K562 (cell line): ENCODE measurements at places on chromosomes 7 and 10. TPM values are rescaled to one million over a fixed set of nuclear protein-coding genes. Genes with fewer than 3 reads are reported as not detected.

DNA sequence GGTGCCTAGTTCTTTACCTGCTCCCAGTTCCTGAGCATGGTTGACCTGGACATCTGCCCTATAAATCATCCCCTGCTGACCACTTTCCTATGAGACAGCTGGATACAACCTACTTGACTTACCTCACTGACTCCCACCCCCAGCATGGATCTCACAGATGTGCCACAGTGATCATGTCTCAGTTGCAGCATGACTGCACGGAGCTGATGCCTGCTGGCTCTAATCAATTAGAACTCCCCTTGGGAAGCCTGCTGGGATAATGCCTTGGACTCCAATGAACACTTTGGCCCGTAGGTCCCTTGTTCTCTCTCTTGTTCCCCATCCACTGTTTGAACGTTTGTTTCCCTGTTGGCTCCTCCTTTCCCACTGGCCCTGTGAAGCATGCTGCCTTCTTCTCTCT lies 271.2 kb upstream of the IGFBP3 start:
- no peaks in the 10 kb centered on the region for H3K36me3 ChIP-seq
- DNase-seq: no peak
- H3K4me3 ChIP-seq: no peak overlapping the region
- H3K27me3 ChIP-seq: no peaks in the 10 kb centered on the region
- H3K27ac ChIP-seq: no peak overlapping the region

DNA sequence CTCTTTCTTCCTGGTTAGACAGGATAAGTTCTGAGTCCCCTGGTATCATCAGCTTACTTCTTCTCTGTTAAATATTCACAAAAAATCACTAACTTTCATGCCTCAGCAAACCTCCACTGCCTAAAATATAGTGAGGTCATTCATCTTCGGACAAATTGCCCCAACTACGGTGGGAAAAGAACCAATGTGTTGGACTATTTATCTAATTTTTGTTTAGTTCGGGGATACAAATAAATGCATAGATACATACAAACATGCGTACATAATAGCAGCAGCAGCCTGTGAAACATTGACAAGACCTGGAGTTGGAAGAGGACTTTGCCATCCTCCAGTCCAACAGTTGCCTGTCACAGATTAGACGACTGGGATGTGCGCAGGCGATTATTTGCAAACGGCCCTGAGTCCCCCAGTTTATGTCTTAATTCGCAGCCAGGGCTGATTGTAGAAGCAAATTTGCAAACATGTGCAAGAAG lies 51.5 kb downstream of the EGFR start:
- no peak overlapping the region for H3K4me3 ChIP-seq
- peaks cover 5% of the 10 kb centered on the region; the same call in 2 of the 3 replicates for H3K27me3 ChIP-seq
- H3K27ac ChIP-seq: no peak overlapping the region

- peaks cover 98% of the 10 kb centered on the region for H3K36me3 ChIP-seq
- no peaks in the 10 kb centered on the region for H3K4me1 ChIP-seq
- no peaks in the 10 kb centered on the region for H3K27me3 ChIP-seq
- no peak overlapping the region for H3K4me3 ChIP-seq
These were observed 13.5 kb downstream of the GUSB start for GRCh38 chr7:65968256-65969185.

GRCh38 chr10:108052981-108053380 lies 888.5 kb upstream of the SORCS1 start:
- no peak for DNase-seq
- no peaks in the 10 kb centered on the region for H3K27me3 ChIP-seq
- H3K4me3 ChIP-seq: no peak overlapping the region
- no peaks in the 10 kb centered on the region for H3K36me3 ChIP-seq
- H3K4me1 ChIP-seq: no peaks in the 10 kb centered on the region

DNA sequence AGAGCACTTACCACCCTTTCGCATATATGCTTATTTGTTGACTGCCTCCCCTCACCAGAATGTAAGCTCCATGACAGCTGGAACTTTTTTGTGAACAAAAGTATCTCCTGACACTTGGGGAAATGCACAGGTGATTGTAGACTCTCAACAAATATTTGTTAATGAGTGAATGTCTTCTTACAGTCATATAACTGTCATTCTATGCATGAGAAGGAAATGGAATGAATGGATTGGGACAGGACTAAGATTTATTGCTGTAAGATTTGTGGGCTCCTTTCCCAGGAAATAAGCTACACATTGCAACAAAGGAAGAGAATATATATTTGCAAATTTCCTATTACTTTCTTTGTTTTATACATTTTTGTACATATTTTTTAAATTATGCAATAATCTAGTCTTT lies 48.5 kb downstream of the FEZF1 start:
- H3K27ac ChIP-seq: no peak overlapping the region
- no peaks in the 10 kb centered on the region for H3K27me3 ChIP-seq
- H3K36me3 ChIP-seq: no peaks in the 10 kb centered on the region
- DNase-seq: no peak
- H3K4me3 ChIP-seq: no peak overlapping the region
- no peaks in the 10 kb centered on the region for H3K4me1 ChIP-seq

DNA sequence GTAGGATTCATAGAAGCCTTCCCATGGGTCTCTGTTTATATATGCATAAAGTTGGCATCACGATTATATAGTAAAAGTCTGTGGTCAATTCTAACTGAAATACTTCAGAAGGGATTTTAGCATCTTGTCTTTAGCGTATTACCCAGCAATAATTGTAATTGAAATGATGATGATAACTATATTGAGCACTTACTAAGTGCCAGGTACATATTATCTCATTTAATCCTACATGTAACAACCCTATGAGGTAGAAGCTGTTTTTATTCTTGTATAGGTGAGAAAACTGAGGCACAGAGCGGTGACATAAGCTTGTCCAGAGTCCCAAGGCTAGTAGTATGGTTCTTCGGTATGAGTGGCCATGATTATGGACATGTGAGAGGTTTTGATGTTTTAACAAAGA lies 33.8 kb downstream of the PANK1 start:
- peaks cover 22% of the 10 kb centered on the region; the same call in 2 of the 3 replicates for H3K36me3 ChIP-seq
- H3K27ac ChIP-seq: no peak overlapping the region
- no peak for DNase-seq
- no peaks in the 10 kb centered on the region for H3K4me1 ChIP-seq

DNA sequence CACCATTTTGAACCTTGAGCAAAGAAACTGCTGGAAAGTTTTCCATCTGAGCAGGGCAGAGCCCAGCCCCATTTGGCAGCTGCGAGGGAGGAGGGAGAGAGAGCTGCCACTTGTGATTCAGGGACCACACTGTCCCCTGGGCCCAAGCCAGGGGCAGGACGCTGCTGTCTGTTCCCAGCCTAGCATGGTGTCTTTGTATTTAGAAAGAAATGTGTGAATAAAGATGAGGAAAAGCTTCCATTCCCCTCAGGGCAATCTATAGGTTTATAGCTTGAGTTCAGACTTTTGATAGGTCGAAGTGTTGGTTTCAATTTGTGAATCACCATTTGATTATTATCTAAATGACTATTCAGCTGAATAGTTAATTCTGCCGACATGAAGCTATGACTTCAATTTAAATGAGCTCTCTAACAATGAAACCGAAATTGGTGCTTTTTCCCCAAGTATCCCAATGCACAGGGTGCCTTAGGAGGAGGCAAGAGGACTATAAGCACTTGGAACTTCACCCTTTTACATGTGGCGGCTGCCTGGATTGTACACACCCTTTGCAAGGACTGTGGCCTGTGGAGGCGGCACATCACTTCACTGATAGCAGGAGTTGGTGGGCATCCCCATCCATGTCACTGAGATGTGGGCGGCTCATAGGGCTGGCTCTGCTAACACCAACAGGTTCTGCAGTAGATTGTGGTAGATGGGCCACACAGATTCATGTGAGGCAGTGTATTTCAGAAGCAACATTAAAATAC lies 223.5 kb downstream of the CCDC3 start:
- no peaks in the 10 kb centered on the region for H3K4me1 ChIP-seq
- H3K27me3 ChIP-seq: peaks cover 3% of the 10 kb centered on the region; the same call in 1 of the 2 replicates
- no peak for DNase-seq
- H3K36me3 ChIP-seq: no peaks in the 10 kb centered on the region
- no peak overlapping the region for H3K4me3 ChIP-seq
- no peak overlapping the region for H3K27ac ChIP-seq

DNA sequence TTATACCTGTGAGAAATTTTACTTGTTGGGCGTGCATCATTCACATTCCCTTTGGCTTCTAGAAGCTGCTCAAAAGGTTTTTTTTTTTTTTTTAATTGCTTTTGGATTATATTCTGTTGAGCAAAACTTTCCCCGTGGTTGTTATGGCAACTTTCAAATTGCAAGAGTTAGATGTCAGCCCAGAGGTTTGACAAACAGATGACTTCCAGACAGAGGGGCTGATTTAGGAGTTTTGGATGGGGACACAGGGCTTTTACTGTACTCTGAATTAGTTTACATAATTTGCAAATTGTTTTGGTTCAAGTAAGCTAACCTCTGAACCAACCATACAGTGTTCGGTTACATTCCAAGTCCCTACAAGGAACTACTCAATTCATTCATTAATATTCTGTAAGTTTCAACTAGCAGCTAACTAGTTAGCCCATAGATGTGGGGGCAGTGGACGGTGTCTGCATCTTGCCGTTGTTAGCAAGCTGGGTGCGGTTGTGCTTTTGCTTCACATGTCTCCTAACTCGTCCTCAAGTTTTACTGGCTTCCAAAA lies 66.4 kb upstream of the JAZF1 start:
- no peak overlapping the region for H3K27ac ChIP-seq
- H3K4me3 ChIP-seq: no peak overlapping the region
- H3K4me1 ChIP-seq: no peaks in the 10 kb centered on the region

- no peak overlapping the region for H3K27ac ChIP-seq
- peaks cover 58% of the 10 kb centered on the region; the same call in 2 of the 3 replicates for H3K36me3 ChIP-seq
- no peak overlapping the region for H3K4me3 ChIP-seq
- H3K4me1 ChIP-seq: peaks cover 6% of the 10 kb centered on the region; the same call in 2 of the 3 replicates
These were observed 158.7 kb downstream of the RNF216 start for GRCh38 chr7:5622746-5623145.

DNA sequence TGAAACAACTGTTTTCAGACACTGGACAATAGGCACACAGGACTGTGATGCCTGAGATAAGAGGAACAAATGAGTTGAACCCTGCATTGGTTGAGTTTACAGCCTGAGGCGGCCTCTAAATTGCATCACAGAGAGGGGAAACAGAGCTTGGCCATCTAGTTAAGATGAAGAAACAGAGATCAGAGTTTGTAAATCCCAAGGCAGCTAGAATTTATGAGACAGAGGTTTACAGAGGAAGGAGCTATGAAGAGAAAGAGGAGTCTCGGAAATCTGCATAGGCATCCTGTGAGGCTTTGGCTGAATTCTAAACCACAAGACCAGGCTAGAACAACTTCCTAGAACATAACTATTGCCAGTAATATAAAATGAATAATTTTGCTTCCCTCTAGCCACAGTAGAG lies 41.0 kb upstream of the OIT3 start:
- H3K27ac ChIP-seq: no peak overlapping the region
- no peaks in the 10 kb centered on the region for H3K36me3 ChIP-seq
- no peak for DNase-seq
- H3K4me1 ChIP-seq: no peaks in the 10 kb centered on the region
- H3K4me3 ChIP-seq: no peak overlapping the region
- no peaks in the 10 kb centered on the region for H3K27me3 ChIP-seq

GRCh38 chr10:128861018-128861901 lies 605.8 kb upstream of the MGMT start:
- no peaks in the 10 kb centered on the region for H3K36me3 ChIP-seq
- H3K27me3 ChIP-seq: no peaks in the 10 kb centered on the region; the same call in 2 of the 3 replicates
- no peaks in the 10 kb centered on the region for H3K4me1 ChIP-seq
- DNase-seq: no peak

GRCh38 chr10:5737352-5737751 lies 52.7 kb downstream of the TASOR2 start:
- no peak overlapping the region for H3K4me3 ChIP-seq
- H3K27me3 ChIP-seq: no peaks in the 10 kb centered on the region
- peaks cover 87% of the 10 kb centered on the region for H3K36me3 ChIP-seq
- no peak overlapping the region for H3K27ac ChIP-seq

- peak overlapping the region; percentile 27; the same call in 2 of the 3 replicates for H3K27ac ChIP-seq
- peak; percentile 79 for DNase-seq
- peaks cover 10% of the 10 kb centered on the region; the same call in 2 of the 3 replicates for H3K4me1 ChIP-seq
- peaks cover 77% of the 10 kb centered on the region for H3K36me3 ChIP-seq
- H3K27me3 ChIP-seq: no peaks in the 10 kb centered on the region
These were observed 34.2 kb downstream of the PUS7 start for GRCh38 chr7:105487579-105488571.

GRCh38 chr7:96792115-96792514 lies 82.5 kb upstream of the SEM1 start:
- no peak overlapping the region for H3K4me3 ChIP-seq
- DNase-seq: no peak
- H3K36me3 ChIP-seq: no peaks in the 10 kb centered on the region
- H3K27me3 ChIP-seq: peaks cover 5% of the 10 kb centered on the region; the same call in 1 of the 2 replicates

- no peaks in the 10 kb centered on the region for H3K4me1 ChIP-seq
- H3K27ac ChIP-seq: peak overlapping the region; percentile 31; the same call in 2 of the 3 replicates
- peaks cover 89% of the 10 kb centered on the region for H3K36me3 ChIP-seq
- no peak overlapping the region for H3K4me3 ChIP-seq
- no peaks in the 10 kb centered on the region for H3K27me3 ChIP-seq
- no peak for DNase-seq
These were observed 105.5 kb downstream of the TRIM24 start for GRCh38 chr7:138565451-138566114.

DNA sequence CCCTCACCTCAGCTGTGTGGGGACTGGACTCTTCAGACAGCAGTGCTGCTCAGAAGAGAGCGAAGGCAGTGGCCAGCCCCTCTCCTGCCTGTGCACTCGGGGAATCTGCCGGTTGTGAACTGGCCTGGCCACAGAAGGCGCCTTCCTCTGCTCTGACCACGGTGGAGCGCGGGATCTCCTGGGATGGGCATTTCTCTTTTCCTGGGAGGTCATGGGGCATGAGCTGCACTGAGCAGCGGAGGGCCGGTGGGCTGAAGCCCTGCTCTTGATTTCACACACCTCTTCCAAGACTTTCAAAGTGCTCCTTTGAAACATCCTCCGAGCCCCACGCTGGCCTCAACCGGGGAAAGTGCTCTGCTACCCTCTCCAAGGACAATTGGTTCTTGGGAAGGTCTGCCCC lies 125.6 kb upstream of the FAM20C start:
- no peak for DNase-seq
- H3K27ac ChIP-seq: no peak overlapping the region
- H3K4me1 ChIP-seq: no peaks in the 10 kb centered on the region; the same call in 1 of the 2 replicates
- no peak overlapping the region for H3K4me3 ChIP-seq
- peaks cover 70% of the 10 kb centered on the region for H3K27me3 ChIP-seq

DNA sequence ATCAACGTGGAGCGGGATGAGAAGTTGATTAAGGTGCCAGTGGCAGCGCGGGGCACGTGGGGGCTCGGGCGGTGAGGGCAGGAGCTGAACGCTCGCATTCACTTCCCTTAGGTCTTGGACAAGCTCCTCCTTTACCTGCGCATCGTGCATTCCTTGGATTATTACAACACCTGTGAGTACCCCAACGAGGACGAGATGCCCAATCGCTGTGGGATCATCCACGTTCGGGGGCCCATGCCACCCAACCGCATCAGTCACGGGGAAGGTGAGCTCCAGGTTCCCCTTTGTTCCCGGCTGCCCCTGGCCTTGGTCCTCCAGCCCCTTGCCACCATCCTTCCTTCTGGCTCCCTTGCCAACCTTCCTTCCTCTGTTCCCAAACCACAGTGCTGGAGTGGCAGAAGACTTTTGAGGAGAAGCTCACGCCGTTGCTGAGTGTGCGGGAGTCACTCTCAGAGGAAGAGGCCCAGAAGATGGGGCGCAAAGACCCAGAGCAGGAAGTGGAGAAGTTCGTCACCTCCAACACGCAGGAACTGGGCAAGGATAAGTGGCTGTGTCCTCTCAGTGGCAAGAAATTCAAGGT lies 2.5 kb downstream of the UFSP1 start:
- no peak for DNase-seq
- no peaks in the 10 kb centered on the region for H3K27me3 ChIP-seq
- H3K4me1 ChIP-seq: peaks cover 27% of the 10 kb centered on the region
- H3K36me3 ChIP-seq: peaks cover 69% of the 10 kb centered on the region
- H3K4me3 ChIP-seq: peak overlapping the region; percentile 12; the same call in 1 of the 2 replicates
- peak overlapping the region; percentile 89 for H3K27ac ChIP-seq

Gene SDK1
- 0.16 TPM in 2 replicates for total RNA-seq

Gene HOXA6
- not detected in 2 replicates for total RNA-seq

Gene SYCE1
- total RNA-seq: not detected in 2 replicates

Gene DYDC2
- total RNA-seq: not detected in 2 replicates

Gene CALML3
- not detected in 2 replicates for total RNA-seq

Gene PCLO
- total RNA-seq: not detected in 2 replicates
